Activated CD4-positive, alpha-beta T cell treated with anti-CD3 and anti-CD28 coated beads for 24 hours (primary cell): ENCODE measurements at places on chromosomes 13 and 19.

DNA sequence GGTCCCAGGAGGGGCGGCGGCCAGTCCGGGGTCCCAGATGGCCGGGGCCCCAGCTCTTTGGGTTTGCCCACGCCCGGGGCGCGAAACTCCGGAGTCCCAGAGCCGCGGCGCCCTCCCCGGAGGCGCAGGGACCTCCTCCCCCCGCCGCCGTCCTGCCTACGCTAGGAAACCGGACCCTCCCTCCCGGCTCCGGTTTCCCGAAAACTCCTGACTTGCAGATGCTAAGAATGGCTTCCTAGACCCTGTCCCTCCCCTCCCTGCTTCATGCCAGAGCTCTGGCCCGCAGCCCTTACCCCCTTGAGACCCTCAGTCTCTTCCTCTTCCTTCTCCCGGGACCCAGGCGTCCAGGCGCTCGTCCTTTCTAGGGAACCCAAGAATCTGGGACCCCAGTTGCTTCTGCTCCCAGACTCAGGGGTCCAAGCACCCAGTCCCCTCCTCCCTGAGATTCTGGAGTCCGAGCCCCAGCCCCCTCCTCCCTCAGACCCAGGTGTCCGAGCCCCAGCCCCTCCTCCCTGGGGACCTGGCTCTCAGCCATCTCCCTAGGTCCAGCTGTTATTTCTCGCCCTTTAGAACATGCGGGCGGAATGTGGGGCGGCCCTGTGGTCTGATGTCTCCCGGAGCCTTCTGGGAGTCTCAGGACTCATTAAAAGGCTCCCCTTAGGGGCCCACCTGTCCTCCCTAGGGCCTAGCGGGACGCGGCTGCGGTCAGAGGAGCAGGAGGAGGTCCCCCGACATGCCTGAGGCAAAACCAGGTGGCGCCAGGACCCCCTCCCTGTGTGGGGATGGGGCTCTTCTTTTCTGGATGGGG, at the start of gene MYBPC2:
Gene MYBPC2, plus strand, starts transcription at position 672 of the 808 bp plus-strand sequence. Its CDS starts 62 bp downstream, at position 734.
- DNase-seq: no peak

DNA sequence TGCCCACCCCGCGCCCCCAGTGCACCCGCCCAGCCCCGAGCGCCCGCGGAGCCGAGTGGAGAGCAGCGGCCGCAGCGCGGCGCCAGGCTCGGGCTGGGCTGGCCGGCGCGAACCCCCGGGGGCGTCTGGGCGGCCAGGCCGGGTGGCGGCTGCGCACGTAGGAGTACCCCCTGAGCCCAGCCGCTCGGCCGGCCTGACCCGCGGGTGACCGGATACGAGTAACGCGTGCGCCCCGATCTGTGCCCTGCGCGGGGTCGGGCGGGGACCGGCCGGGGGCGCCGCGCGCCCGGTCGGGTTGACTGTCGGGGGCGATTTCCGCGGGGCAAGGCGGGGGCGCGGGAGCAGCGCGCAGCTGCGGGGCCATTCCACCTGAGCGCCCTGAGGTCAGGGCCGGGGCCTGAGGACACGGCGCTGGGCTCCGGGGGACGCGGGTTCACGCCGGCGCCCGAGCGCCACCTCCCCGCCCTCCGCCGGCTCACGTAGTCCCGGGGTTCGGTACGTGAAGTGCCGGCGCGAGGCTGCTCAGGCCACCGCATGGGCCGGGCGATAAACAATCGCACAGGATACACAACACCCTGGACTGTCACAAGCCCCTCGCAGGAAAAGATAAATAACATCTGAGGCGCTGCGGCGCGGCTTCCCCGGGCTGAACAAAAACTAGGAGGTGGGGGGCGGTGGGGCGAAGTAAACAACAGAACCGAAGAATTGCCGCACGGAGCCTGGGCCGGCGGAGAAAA, 37.6 kb upstream of the FLT1 start:
- DNase-seq: no peak

DNA sequence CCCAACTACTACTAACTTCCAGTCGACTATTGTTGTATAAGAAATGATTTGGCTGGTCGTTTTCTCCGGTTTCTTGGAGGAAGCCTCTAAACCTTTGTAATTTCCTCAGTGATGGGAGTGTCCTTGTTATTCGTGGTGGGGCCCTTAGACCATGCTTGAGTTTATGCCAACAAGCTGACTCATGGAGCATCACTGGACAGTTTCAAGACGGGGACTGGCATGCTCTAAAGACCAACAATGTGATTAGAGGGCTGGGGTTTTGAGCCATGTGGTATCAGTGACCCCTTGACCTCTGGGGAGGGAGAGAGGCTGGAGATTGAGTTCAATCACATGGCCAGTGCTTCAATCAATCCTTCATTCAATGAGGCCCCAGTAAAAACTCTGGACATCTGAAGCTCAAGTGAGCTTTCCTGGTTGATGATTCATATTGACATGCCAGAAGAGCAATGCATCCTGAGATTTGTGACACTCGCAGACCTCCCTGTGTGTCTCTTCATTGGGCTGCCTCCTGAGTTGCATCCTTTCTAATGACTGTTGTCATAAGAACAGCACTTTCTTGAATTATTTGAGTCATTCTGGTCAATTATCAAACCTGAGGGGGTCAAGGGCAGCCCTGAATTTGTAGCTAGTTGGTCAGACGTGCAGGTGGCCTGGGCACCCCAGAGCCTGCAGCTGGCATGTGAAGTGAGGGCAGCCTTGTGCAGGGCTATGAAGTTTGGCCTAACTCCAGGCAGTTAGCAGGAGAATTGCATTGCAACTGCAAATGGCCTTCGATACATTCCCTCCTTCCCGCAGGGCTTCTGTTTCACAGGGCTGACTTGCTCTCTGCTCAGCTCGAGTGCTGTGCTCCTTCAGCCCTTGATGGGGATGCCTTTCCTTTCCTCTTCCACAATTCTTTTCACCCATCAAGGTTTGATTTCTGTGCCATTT, 246.5 kb downstream of the FGF9 start:
- no peak for DNase-seq

GRCh38 chr13:100304229-100304628, 215.3 kb downstream of the PCCA start:
- no peak for DNase-seq

GRCh38 chr19:4172861-4173473, 9.4 kb downstream of the SIRT6 start:
- peak; percentile 61 for DNase-seq

DNA sequence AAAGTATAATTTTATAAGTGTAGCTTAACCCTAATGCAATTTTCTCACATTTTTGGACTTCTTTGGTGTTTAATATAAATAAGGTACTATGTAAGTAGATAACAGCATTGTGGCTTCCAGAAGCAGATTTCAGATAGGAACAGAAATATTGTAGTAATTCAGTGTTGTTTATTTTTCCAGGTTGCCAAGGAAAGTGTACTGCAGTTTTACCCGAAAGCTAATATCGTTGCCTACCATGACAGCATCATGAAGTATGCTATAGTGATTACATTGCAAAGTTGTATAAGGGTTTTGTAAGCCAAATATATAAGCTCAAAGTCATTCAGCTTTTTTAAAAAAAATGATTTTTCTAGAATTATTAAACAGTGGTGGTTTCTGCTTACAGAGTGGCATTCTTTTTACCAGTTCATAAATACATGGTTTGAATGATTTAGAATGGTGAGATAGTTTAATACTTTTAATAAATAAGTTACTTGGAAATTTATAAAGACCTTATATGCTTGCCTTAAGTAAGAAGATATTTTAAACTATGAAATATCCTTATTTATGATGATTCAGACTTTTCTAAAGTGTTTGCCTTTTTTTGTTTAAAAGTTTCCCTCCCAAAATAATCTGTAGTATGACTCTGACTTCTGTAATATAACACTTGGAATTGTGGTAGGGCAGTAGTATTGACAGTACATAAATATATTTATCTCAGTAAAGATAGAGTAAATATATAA, 3.7 kb downstream of the UBA2 start:
- DNase-seq: no peak
